ENCODE measurements at places on chromosomes 1 and 21.

GRCh38 chr1:117020526-117021156 is 19.1 kb downstream of the CD101 start:
- no peak for DNase-seq

GRCh38 chr1:45026446-45026845 is 14.4 kb downstream of the UROD start:
- DNase-seq: peak; percentile 15

GRCh38 chr1:81834268-81834667 is 33.5 kb downstream of the ADGRL2 start:
- peak; percentile 35 for DNase-seq

DNA sequence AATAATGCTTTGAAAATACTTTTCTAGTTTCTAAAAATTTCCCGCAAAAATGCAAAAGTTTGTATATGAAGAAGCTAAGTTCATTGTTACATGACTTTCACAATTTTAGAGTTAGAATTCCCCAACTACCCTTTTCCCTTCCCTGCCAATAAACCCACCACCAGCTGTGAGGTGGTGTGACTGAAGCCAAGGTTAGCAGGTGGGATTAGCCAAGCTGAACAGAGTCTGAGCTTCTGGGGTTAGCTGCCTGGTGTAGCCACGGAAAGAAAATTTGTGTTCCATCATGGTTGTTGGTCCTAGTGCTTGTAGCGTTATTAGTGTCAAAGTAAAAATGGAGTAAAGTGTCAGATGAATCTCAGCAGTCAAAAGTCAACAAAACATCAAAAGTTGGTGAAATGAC is 110.9 kb downstream of the ASTN1 start:
- DNase-seq: no peak

GRCh38 chr1:7620196-7620595 is 150.9 kb upstream of the VAMP3 start:
- no peak for DNase-seq

- peak; percentile 88 for DNase-seq
Observed at GRCh38 chr1:13792419-13792818, 92.4 kb downstream of the PRDM2 start.

DNA sequence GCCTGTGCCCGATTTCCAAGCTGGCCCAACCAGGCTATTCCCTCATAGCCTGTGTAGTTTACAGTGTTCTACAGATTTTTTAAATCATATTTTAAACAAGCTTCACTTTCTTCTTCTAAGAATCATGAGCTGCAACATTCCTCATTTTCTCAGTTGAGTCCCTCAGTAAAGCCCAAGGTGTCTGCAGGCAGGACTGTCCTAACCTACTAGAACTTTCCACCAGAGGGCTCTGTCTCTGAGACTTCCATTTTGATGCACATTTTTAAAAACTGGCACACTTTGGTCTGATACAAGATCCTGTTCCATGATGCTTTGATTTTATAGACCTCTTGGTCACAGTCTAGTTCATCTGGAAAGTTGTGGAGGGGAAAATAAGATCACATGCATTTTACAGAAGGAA is 21.6 kb upstream of the SLAMF6 start:
- DNase-seq: no peak

DNA sequence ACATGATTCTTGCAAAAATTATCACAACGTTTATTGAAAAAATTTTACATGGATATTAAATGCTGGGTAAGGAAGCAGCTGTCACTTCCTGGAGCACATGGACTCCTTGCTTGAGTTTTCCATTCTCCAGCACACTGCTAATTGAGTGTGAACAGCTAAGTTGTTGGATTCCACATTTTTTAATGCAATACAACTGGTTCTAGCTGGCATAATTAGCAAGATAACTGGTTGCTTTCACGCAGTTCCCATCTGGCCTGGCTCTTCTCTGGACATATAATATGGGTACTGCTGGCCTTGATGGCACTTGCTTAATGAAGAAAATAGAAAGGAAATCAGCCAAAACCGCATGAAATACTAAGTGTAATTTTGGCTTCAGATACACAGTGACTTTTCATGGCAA is 26.6 kb downstream of the RGS21 start:
- DNase-seq: no peak

GRCh38 chr21:33021667-33022066 is 4.1 kb upstream of the OLIG2 start:
- no peak for DNase-seq

- DNase-seq: no peak
Observed at GRCh38 chr1:154502744-154503115, 518 bp upstream of the SHE start.

GRCh38 chr1:17207540-17207939 is 2.6 kb downstream of the PADI1 start:
- no peak for DNase-seq

Measured in fibroblast of skin of scalp (primary cell).